ENCODE measurements at places on chromosomes 4 and X.

- no peak for DNase-seq
These were observed 3.8 kb upstream of the GPR174 start for GRCh38 chrX:79140731-79141130.

- DNase-seq = peak; percentile 8
These were observed 60.8 kb downstream of the ZNF732 start for GRCh38 chr4:244471-244870.

GRCh38 chr4:132614682-132615081 lies 534.4 kb upstream of the PCDH10 start:
- no peak for DNase-seq

GRCh38 chr4:80009806-80010205 lies 63.2 kb downstream of the ANTXR2 start:
- DNase-seq = no peak

- DNase-seq = no peak
These were observed 355.4 kb upstream of the NDST3 start for GRCh38 chr4:117678861-117679260.

DNA sequence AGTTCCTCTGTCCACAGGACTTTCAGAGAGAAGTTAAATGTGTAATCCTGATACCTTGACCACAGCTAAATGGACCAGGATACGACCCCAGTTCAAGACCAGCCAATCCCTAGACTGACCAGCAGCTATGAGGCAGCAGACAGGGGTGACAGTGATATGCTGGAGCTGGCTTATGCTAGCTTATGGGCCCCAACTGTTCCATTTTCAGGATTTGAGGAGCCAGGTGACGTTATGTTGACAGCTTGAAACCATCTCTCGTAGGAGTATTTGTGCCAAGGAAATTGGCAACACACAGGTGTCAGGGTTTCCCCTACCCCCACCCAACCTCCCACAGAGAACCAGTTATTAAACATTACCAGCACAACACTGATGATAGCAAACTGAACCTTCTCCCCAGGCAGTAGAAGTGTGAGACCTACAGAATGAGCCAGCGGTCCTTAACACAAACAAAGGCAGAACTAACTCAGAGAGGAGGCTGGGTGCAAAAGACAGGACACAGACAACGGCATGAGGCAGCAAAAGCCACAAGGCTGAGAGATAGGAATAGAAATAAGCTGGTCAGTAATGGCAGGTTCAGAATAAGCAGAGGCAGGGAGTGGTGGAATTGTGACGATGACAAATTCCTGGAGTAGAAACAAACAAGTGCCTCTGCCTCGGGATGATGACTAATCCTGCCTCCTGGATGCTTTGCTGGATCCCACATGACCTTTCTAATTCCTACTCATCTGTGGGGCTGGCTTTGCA lies 85.6 kb upstream of the CPEB2 start:
- DNase-seq = no peak

- no peak for DNase-seq
These were observed 260.6 kb downstream of the NKX6-1 start for GRCh38 chr4:84238247-84239090.

DNA sequence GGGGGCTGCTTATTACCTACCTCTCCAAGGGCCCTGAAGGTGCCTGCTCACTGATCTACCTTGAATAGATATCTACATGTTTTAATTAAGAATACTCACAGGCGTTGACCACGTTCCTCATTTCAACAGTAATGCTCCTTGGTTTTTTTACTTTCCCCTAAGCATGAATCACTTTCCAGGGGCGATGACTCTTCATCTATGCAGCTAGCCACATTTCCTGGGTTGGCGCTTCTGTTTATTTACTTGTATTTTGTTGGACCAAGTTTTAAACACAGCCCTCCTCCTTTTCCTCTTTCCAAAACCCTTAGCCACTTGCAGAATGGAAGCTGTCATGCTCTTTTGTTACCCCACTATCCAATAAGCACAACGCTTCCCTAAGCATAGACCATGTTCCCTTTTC lies 50.8 kb downstream of the CBLL2 start:
- DNase-seq = no peak

DNA sequence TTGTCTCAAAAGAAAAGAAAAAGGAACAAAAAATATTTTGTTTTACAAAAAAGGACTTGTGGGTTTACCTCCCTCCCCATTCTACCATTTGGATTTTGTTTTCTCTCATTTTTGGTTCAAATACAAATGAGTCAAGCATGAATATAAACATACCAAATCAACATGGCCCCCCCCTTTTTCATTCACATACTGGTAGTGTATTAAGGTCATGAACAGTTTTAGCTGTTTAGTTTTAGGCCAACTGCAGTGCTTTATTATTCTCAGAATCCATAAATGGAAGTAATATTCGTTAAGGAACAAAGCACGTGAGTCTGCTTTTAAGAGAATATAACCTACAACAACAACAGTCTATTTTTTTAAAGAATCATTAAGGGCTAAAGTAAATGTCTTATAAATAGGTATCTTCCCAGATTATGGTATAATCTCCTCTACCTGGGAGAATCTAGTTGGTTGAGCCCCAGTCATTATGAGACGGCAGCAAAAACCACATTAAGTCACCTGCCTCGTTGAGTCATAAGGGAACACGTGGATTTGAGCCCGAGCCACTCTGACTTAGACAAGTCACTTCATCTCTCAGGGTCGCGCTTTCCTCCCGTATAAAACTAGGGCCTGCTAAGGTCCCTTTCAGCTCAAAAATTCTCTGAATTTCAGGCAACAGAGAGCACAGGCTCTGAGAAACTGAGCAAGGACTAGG lies 26.7 kb downstream of the BCLAF3 start:
- no peak for DNase-seq

DNA sequence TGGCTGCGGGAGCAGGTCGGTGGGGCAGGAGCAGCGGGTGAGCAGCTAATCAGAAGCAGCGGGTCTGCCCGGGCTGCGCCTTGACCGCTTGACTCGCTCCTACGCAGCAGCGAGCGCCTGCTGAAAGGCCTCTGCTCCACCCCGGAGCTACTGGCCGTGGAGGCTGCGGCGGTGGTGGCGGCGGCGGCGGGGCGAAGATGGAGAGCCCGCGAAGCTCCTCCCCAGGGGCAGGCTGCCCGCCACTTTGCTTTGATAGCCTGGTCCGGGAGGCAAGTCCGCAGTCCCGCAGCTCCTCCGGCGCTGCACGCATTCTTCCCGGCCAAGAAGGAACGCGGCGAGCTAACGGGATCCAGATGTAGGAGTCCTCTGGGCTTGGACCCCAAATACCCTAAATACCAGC lies 36.7 kb downstream of the PJA1 start:
- DNase-seq = no peak

GRCh38 chrX:12770440-12770839 lies 20.8 kb upstream of the PRPS2 start:
- DNase-seq = no peak

- no peak for DNase-seq
These were observed 256.1 kb upstream of the PGRMC2 start for GRCh38 chr4:128543696-128544095.

DNA sequence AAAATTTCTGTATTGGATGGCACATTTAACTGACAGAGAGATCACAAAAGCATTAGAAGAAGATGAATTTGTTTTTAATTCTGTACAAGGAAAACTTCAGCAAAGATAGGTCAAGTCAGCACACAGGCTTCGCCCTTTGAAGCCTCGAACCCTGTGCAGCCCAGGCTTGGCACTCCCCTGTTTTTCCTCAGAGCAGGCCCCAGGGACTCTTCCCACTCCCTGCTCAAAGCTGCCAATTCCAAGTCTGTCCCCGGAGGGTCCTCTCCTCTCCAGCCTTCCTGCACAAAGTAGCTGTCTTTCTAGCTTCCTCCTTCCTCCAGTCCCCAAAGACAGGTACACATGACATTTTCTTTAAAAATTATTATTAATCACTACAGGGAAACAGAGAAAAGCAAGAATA lies 466.3 kb downstream of the PPARGC1A start:
- DNase-seq = no peak

- peak; percentile 73 for DNase-seq
These were observed 329.4 kb downstream of the HNRNPD start for GRCh38 chr4:82044141-82044993.

DNA sequence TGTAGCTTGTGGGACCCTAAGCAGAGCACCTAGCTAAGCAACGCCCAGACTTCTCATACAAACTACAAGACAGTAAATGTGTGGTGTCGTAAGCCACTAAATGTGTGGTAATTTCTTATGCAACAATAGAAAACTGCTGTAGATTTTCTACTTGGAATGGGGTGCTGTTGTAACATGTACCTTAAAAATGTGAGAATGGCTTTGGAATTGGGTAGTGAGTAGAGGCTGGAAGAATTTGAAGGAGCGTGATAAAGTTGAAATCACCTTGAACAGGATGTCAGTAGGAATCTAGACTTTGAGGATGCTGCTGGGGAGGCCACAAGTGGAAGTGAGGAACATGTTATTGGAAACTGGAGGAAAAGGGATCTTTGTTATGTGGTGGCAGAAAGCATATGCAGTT lies 43.2 kb upstream of the FUNDC1 start:
- no peak for DNase-seq

DNA sequence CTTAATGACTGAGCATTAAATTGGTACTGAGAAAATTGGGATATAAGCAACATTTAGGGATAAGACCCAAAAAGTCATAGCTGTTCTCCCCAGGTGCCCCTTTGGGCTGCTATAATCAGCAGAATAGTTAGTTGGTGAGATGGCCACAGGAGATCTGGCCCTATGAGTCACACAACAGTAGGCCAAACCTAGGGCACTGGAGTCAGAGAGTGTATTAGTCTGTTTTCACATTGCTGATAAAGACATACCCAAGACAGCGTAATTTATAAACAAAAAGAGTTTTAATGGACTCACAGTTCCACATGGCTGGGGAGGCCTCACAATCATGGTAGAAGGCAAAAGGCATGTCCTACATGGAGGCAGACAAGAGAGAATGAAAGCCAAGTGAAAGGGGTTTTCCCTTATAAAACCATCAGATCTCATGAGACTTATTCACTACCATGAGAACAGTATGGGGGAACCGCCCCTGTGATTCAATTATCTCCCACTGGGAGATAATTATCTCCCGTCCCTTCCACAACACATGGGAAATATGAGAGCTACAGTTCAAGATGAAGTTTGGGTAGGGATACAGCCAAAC lies 338.3 kb upstream of the NR3C2 start:
- no peak for DNase-seq

GRCh38 chr4:37889849-37890800 lies 759 bp upstream of the TBC1D1 start:
- DNase-seq = no peak

DNA sequence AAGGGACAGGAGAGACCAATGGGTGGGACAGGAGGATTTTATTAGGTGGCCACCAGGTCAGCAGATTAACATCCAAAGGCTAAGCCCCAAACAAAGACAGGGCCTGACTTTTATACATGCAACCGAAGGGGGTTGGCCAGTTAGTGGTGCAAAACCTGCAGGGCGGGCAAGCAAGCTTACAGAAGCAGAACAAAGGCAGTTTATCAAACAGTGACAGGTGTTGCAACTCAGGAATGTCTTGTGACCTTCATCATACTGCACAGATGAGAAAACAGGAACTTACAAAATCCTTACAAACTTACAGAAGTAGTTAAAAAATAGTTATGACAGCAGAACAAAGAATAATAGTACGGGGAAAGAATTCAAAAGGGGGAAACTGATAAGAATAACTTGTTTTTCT lies 708.1 kb downstream of the GLUD2 start:
- no peak for DNase-seq

GRCh38 chr4:53840643-53841042 lies 223.8 kb downstream of the CHIC2 start:
- DNase-seq = no peak

DNA sequence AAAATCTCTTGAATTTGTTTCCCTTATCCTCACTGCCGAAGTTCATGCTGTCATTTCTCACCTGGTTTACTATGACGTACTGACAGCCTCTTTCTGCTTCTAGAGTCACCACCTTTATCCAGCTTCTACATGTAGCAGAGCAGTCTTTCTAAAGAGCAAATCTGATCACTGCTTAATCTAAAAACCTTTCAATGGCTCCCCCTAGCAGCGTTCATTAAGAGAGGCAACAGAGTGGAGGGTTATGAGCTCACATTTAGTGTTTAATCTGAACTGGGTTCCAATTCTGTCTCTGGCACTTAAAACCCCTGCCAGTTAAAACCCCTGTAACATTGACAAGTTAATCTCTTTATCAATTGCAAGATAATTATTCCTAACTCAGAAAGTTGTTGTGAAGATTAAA lies 4.4 kb downstream of the RBPJ start:
- DNase-seq = no peak

DNA sequence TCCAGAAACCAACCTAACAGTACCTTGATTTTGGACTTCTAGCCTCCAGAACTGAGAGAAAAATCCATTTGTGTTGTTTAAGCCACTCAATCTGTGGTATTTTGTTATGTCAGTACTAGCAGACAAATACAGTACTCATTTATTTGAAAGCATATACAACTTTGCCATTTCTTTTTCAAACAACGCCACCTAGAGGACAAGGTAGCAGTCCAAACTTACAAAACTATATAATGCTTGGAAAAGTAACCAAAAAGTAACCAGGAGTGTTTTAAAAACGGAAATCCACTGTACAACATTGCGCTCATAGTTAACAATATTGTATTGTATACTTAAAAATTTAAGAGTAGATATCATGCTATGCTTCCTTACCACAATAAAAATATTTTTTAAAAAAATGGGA lies 37.0 kb upstream of the FGF13 start:
- DNase-seq = no peak

DNA sequence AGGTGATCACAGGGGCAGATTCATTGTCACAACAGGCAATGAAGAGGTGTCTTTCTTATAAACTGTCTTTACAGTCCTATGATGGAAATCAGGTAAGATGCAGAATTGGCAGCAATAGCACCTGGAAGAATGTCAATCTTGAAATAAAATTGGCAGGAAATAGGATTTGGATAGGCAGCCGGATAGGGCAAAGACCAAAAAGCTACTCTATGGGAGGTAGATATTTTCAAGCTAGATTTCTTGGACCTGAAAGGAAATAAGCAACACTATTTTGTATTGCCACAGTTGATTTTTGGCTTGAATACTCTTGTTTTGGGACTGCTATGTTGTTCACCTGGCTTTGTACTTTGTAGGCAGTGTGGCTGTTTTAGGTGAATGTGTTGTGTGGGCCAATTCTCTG lies 314.2 kb downstream of the SLC7A11 start:
- no peak for DNase-seq

DNA sequence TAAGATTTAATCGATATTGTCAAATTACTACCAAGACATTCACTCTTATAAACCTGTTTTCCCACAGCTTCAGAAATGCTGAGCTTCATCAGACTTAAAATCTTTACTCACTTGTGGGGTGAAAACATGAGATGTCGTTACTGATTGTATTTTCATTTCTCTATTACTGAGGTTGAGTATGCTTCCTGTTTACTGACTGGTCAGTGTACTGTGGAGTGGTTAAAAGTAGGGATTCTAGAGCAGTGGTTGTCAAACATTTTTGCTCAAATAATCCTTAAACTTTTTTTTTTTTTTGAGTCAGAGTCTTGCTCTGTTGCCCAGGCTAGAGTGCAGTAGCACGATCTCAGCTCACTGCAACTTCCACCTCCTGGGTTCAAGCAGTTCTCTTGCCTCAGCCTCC lies 50.3 kb downstream of the NSUN7 start:
- DNase-seq = no peak

DNA sequence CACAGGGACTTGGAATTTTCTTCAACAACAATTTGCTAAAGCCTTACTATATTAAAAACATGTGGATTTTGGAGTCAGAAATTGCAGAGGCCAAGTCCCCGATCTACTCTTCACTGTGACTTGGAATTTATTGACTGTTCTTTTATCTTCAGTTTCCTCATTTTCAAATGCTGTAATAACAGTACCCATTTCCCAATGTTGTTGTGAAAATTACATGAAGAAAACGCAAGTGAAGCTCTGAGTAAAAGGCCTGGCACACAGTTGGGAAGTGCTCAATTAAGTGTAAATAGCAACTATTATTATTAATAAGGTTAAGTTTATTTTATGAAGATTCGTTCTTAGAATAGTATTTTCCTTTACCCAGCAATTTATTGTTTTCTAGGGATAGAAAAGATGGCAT lies 15.7 kb downstream of the STBD1 start:
- no peak for DNase-seq
